ENCODE measurements at places on chromosomes 13 and 19.

DNA sequence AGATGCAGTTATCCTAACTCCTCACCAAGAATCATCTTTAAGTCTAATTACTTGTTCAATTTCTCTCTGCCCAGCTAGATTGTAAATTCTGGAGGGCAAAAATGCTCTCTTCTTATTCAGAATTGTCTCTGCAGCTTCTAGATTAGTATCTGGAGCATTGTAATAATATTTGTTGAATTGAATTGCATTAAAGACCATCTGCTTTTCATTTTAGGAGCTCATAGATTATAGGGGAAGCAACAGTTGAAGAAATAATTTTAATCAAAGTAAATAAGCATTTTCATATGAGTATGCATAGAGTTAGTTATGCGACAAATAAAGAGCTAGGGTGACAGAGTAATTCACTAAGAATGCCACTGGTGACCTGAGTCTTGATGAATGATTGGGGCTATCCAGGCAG lies 222.8 kb downstream of the SPRY2 start:
- DNase-seq, result no peak

- DNase-seq, result no peak
Measured at GRCh38 chr19:7454998-7455397, 33.8 kb downstream of the PEX11G start.

- no peak for DNase-seq
Measured at GRCh38 chr13:33727297-33728083, 90.5 kb upstream of the RFC3 start.

DNA sequence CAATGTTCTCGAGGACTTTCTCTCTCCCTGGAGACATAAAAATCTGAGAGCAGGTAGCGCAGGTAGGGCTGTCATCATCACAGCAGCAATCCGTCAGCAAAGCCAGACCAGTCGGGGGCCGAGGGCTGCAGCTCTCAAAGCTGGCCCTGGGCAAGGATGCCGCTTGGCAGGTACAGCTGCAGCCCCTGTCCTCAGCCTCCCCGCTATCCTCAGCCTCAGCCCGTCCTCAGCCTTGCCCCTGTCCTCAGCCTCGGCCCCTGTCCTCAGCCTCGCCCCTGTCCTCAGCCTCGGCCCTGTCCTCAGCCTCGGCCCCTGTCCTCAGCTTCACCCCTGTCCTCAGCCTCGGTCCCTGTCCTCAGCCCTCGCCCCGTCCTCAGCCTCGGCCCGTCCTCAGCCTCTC lies 10.9 kb downstream of the C13orf46 start:
- no peak for DNase-seq

DNA sequence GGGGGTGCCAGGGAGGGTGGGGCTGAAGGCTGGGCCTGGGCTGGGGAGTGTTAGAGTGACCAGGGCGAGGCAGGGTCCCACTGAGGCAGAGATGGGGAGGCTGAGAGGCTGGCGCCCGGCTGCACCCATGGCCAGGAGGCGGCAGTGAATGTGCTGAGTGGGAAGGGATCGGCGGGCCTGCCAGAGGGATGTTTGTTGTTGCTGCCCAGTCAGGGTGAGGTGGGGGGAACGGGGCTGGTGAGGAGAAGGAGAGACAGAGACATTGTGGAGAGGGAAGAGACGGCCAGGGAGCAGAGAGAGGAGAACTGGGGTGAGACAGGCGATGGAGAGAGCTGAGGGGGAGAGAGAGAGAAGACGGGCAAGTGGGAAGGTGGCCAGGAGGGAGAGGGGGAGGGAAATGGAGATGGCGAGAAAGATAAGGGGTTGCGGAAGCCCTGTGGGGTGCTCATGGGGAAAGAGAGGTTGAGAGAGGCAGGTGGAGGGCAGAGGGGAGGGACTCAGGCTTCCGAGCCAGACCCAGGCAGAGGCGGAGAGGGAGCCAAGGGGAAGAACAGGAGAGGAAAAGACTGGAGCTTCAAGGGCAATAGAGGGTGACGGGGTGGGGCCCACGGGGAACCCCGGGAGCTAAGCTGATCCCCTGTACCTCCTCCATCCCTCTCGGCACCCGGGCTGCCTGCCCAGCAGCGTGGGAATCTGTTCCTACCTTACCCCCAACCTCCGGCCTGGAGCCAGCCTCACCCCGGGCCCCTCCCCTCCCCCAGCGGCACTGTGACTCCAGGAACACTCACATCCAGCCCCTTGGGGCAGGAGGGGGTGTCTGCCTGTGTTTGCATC lies 690 bp upstream of the B3GNT8 start:
- DNase-seq, result no peak

DNA sequence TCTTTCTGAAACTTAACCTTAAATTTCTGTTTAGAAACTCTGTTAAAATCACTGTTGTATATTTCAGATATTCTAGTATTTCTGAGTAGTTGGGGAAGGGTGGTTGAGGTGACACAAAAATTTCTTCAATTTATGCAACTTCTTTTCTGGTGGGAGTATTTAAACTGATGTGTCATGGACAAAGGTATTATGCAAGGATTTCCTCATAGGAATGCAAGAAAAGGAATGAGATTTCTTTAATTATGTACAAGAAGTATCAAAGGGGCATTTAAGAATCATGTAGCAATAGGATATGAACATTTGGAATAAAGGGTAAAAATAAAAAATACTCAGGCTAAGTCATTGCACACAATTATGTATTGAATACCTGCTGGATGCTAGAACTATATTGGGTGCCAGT lies 575.8 kb upstream of the KLF12 start:
- no peak for DNase-seq

- no peak for DNase-seq
Measured at GRCh38 chr13:25873242-25873612, 178.6 kb downstream of the SHISA2 start.

- no peak for DNase-seq
Measured at GRCh38 chr13:37070145-37070695, 10.7 kb upstream of the SUPT20H start.

GRCh38 chr19:42412227-42412626 lies 15.0 kb downstream of the LIPE start:
- no peak for DNase-seq

GRCh38 chr13:21071015-21071414 lies 9.6 kb upstream of the LATS2 start:
- DNase-seq, result no peak

- no peak for DNase-seq
Measured at GRCh38 chr13:94318418-94318817, 161.1 kb downstream of the DCT start.

DNA sequence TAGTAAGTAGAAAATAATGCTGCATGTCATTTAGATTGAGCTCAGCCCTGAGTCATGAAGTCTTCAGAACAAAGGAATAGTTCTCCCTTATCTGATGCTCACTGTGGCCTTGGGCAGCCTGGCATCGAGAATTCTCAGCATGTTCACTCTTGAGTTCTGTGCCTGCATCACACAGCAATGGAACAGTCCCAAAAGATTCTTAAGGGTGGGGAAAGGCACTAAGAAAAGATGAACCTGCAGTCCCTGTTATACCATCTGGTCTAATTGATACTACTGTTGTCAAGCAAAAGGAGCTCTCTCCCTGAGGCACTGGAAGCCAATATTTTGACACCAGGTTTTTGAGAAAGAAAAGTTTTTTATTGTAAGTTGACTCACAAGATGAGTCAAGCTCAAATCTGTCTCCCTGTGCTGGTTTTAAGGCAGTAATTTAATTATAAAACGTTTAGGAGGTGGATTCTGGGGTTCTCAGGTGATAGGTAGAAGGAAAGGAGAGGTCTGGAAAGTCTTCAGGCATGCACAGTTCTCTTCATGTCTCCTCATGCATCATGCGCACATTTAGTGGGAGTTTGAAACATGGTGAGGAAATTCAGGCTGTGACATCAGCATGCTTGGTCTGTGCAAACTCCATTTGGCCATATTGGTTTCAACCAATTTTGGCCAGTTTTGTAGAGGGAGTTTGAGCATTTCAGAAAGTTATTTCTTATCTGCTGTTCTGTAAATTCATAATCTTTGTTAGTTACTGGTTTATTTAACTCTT lies 38.1 kb upstream of the ZNF766 start:
- DNase-seq, result no peak

DNA sequence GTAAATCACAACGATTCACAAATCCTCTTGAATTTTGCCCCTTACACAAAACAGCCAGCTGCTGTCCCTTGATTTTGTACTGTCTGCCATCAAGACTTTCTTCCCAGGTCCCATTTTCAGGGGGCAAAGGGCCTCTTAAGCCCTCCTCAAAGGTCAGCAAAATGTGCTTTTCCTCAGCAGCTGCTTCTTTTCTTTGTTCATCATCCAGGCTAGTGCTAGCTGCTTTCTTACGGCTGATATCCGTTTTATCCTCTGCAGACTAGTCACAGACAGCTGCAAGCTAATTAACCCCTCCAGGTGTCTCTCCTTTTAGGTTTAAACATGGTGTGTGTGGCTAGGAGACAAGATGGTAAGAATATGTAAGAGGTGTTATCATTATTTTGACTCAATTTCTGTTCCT lies 90.9 kb downstream of the NALCN start:
- DNase-seq, result no peak

- DNase-seq, result no peak
Measured at GRCh38 chr19:30328096-30328495, 44.1 kb upstream of the ZNF536 start.

- DNase-seq, result no peak
Measured at GRCh38 chr19:12778017-12778904, 2.9 kb upstream of the HOOK2 start.

- no peak for DNase-seq
Measured at GRCh38 chr13:51396352-51396751, 56.5 kb downstream of the INTS6 start.

DNA sequence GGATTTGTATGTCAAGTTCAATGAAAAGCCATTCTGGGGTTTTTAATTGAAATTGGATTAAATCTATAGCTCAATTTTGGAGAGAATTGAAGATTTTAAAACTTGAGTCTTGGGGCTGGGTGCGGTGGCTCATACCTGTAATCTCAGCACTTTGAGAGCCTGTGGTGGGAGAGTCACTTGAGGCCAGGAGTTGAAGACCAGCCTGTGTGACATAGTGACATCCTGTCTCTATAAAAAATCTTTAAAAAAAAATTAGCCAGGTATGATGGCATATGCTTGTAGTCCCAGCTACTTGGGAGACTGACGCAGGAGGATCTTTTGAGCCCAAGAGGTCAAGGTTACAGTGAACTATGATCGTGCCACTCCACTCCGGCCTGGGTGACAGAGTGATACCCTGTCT lies 41.2 kb downstream of the VAV1 start:
- no peak for DNase-seq

GRCh38 chr19:18775586-18776287 lies 15.4 kb downstream of the COMP start:
- DNase-seq, result no peak

DNA sequence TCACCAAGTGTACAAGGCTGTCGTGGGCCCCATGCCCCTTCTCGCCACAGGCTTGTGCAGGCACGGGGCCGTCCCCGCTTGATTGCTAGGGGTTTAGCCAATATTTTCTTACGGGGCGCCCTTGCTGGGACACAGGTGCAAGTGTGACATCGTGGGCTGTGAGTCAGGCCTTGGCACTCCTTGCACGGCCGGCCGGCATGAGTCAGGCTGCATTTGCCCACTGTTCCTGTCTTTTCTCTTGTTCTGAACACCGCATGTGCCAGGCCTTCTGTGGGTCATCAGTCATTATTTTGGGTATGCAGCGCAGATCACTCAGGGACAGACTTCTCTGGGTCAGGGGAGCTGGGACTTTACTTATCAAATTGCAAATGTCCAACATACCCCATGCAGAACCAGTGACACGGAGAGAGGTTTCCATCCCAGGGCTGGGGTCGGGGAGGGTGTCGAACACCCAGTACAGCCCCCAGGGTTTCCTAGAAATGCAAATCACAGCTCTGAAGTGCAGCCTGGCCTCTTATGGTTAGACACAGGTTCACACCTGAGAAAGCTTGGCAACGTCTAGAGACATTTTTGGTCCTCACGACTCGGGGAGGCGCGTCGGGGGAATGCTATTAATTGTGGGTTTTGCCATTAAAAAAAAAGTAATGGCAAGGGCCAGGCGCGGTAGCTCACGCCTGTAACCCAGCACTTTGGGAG lies 22.5 kb upstream of the KLF2 start:
- DNase-seq, result no peak

DNA sequence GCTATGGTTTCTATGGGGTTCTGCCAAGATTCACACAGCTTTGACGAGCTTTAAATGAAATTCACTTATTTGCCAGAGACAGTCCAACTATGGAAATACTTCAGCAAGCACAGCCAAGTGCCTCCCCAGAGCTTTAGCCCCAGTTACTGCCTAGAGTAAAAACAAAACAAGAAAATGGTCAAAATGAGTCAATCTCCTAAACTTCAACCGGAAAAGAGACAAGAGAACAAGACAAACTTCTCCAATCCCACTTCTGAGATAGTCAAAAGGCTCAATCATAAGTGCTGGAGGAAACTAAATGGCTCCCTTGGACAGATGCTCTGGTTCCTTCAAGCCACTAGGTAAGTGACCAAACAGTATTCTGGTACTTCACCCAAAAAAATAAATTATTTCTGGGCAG lies 65.8 kb downstream of the KATNAL1 start:
- DNase-seq, result no peak

- DNase-seq, result no peak
Measured at GRCh38 chr13:45327253-45327955, 13.6 kb downstream of the TPT1 start.

DNA sequence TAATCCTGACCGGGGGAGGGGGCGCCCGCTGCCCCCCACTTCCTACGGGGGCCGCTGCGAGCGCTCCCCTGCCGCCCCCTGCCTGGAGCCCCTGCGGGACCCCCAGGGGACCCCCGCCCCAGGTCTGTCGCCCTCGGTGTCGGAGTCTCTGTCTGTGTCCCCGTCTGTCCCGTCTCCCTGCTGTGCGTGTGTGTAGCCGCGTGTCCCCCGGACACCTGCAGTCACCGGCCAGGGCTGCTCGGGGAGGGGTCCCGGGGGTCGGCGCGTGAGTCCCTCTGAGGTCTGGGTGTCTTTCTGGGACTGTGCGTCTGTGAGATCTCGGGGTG lies 7.7 kb upstream of the NFIC start:
- DNase-seq, result no peak

- no peak for DNase-seq
Measured at GRCh38 chr19:46296722-46297461, at the start of gene HIF3A. TSS of gene HIF3A (plus strand) at chr19:46297042. CDS start at chr19:46297077, 35 bp downstream.

GRCh38 chr19:57689750-57690149 lies 8.0 kb downstream of the ZNF551 start:
- no peak for DNase-seq

DNA sequence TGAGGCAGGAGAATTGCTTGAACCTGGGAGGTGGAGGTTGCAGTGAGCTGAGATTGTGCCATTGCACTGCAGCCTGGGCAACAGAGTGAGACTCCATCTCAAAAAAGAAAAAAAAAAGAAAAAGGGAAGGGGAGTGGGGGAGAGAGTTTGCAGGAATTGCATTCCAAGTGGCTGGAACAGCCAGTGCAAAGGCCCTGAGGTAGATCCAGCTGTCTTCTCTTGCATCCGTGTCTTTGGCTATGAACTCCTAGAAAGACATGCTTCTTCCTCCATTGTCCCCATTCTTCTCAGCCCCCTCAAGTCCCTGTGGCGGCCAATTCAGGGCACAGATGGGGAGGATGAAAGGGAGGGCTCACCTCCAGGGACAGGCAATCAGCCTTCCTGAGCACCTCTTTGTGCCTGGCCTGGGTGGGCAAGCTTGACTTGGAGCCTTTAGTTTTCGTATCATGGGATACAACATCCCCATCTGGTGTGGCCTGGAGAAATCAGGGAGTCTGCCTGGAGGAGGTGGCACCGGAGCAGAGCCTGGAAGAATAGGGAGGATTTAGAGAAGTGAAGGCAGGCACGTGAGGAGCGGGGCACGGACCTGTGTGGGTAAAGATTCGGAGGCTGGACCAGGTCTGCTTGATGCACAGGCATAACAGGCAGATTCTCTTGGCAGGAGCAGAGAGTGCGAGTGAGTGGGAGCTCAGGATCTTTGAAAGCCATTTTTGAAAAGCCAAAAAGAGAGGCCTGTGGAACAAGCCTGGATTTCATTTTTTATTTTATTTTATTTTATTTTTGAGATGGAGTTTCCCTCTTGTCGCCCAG lies 5.0 kb downstream of the ANKRD24 start:
- no peak for DNase-seq

GRCh38 chr19:15529774-15530372 lies 21.5 kb downstream of the CYP4F22 start:
- no peak for DNase-seq

All from NCI-H1048 (cell line).